Spinal cord (tissue), 10 donors: ENCODE measurements at places on chromosomes 6 and 20. TPM values are rescaled to one million over a fixed set of nuclear protein-coding genes. Genes with fewer than 3 reads are reported as not detected.

DNA sequence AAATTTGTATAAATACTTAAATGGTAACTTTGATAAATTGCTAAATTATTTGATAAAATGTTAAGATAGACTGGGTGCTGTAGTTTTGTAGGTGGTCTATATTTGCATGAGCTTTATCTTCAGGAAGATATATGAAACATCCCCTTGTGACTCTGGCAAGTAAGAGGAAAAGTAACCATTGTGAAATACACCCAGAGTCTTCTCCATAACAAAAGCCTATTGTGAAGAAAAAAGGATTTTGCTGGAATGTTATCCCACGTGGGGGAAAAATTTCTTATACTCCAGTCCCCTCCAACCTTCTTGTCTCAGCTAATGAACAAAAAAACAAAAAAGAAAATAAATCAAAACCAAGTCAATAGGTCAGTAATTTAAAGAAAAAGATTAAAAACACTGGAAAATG is 600.7 kb downstream of the HDGFL1 start:
- DNase-seq, result no peak

PLEKHG1 gene
- 24.6 TPM for polyA plus RNA-seq

GRCh38 chr6:125658759-125659431 is 90.5 kb upstream of the HEY2 start:
- DNase-seq, result no peak

- no peak for DNase-seq
These were observed 16.0 kb downstream of the ECT2L start for GRCh38 chr6:138811866-138812265.

CENPQ gene
- 12.9 TPM for polyA plus RNA-seq

- DNase-seq, result no peak
These were observed 327.3 kb downstream of the THBS2 start for GRCh38 chr6:168926306-168926705.

- DNase-seq, result no peak
These were observed 92.9 kb upstream of the BHLHE23 start for GRCh38 chr20:63099456-63100173.

COX4I2 gene
- polyA plus RNA-seq, result 0.62 TPM

- DNase-seq, result no peak
These were observed 1.9 kb downstream of the SLC22A16 start for GRCh38 chr6:110474500-110474899.

HLA-DQA1 gene
- polyA plus RNA-seq, result 0.57 TPM

DNA sequence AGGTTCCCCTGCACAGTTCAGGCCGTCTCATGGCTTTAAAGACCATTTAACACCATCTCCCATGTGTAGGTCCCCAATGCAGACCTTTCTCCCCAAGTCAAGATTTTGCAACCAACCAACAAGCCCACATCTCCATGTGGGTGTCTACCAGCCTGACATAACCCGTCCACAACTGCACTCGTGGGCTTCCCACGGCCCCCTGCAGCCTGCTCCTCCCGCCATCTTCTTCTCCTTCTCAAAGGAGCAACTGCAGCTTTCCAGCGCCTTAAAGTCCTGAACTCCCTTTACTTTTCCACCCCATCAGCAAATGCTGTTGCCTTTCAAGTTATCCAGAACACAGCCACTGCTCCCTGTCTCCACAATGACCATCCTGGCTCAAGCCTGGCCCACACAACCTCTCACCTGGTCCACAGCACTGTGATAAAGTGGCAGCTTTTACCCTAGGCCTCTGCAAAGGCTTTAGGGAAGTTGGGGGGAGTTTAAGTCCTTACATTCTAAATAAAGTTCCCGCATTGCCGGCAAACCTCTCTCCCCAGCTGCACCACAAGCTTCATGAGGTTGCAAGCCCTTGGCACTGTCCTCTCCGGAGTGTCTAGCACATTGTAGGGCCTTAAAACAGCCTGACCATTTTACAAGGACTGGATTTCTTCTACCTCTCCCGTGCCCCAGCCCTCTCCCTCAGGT is 140.5 kb downstream of the PREX1 start:
- DNase-seq, result no peak
